ENCODE measurements at places on chromosomes 6 and 20.

- no peak for DNase-seq
Observed at GRCh38 chr20:19017104-19017690, 195.2 kb upstream of the SLC24A3 start.

- no peak for DNase-seq
Observed at GRCh38 chr20:34997774-34998173, 42.1 kb downstream of the MYH7B start.

GRCh38 chr6:125227244-125227643 is 73.7 kb downstream of the TPD52L1 start:
- no peak for DNase-seq

DNA sequence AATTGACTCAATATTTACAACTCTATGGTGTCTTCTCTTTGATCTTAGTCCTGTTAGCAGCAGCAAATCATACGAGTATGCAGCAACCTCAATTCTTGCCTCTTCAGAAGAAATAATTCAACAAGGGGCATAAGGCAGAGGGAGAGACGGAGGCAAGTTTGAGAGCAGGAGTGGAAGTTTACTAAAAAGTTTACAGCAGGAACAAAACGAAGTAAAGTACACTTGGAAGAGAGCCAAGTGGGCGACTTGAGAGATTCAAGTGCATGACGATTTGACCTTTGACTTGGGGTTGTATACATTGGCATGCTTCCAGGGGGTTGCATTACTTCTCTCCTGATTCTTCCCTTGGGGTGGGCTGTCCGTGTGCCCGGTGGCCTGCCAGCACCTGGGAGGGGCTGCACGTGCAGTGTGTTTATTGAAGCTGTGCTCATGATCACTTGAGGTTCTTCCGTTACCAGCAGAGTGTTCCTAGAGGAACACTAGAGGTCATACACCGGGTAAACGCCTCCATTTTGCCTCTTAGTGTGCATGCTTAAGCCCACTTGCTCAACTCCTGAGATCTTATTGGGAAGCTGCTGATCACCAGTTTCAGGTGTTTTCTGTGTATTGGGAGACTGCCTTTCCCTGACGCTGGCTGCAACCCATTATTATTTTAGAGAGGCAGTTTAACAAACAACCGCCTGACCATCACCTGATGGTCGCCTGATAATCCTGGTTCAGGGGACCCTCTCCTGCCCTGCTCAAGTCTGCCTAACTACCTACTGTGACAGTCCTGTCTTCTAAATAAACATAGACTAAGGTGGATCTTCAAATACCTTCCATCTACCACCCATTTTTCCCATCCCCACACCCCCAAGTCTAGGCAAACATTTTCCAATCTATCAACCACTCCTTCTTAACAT is 172.4 kb upstream of the MYLIP start:
- no peak for DNase-seq

GRCh38 chr6:6931071-6932025 is 176.4 kb upstream of the RREB1 start:
- DNase-seq: no peak
